ENCODE measurements at places on chromosomes 2 and 18.

- no peak for DNase-seq
These were observed 69.4 kb upstream of the SMAD2 start for GRCh38 chr18:47999801-48000248.

DNA sequence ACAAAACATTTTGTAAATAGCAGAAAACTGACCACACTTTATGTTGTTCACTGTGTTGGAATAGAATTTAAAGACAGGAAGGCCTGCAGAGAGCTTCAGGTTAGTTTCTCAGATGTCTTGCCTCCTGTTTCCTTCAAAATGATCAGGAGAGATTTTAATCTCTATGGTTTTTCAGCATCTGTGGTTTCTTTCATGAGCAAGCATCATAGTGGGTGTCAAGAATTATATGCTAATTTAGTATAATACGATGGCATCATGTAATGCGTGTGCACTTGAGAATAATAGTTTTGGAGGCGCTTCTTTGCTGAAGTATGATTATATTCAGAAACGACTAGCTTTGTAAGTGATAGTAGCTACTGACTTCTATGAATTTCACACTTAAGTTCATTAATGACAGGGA is 149.9 kb downstream of the PLCL1 start:
- no peak for DNase-seq

- no peak for DNase-seq
These were observed 48.6 kb downstream of the UGGT1 start for GRCh38 chr2:128139624-128140023.

DNA sequence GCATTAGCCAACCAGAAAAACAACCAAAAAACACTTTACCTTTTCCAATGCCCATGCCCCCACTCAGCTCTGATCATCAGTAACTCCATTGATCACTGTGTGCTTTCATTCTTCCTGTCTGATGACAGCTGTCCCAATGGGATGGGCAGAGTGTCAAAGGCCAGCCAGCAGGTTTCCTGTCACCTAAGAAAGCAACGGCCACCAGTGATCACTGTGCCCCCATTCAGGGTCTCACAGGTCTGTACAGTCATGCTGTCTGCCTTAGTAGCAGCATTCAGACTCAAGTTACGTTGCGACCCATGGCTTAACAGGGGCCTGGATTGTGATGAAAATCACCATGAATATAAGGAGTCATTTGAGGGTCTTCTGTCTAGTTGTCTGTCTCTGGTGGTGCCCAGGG is 184.5 kb downstream of the MGAT5 start:
- no peak for DNase-seq

DNA sequence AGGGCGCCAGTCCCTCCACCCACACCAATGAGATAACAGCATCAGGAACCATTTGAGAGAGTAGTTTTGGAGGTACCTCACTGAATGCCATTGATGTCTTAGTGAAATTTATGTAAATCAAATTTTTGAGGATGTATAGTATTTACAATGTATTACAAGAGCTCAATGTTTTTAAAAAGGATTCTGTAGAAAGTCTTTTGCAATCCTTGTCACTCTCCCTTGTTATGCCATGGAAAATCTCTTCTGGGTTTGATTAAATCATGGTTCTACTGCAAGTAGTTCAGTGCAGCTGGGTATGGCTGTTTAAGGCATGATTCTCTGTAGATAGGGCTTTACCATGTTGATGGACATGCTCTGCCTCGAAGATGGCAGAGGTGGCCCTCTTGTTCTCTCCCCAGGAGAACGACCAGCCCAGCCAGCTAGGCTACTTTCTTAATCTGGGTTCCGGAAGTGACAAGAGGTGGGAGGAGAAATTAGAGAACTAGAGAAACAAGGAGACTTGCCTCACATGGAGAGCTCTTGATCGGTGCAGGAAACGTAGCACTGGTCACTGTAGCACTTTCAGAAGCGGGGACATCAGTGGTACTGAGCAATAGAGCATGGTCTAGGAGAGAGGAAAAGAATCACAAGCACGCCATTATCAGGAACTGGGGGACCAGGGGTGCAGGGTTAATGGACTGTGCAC is 202.7 kb downstream of the CLIP4 start:
- DNase-seq: no peak

GRCh38 chr2:99571533-99571932 is 81.7 kb upstream of the REV1 start:
- no peak for DNase-seq

GRCh38 chr2:237097326-237097910 is 11.7 kb downstream of the COPS8 start:
- no peak for DNase-seq

GRCh38 chr2:213253162-213253561 is 31.1 kb upstream of the SPAG16 start:
- DNase-seq: no peak

- no peak for DNase-seq
These were observed 6.7 kb downstream of the GFPT1 start for GRCh38 chr2:69380072-69380917.

GRCh38 chr2:221555494-221555846 is 16.6 kb downstream of the EPHA4 start:
- DNase-seq: no peak

- no peak for DNase-seq
These were observed 7.1 kb downstream of the TIA1 start for GRCh38 chr2:70241340-70241739.

GRCh38 chr18:39481281-39481680 is 1915.7 kb upstream of the CELF4 start:
- no peak for DNase-seq

- DNase-seq: no peak
These were observed 99.2 kb downstream of the PTPRM start for GRCh38 chr18:7666195-7666776.

GRCh38 chr2:217836901-217837491 is 165.8 kb downstream of the TNS1 start:
- no peak for DNase-seq

- no peak for DNase-seq
These were observed 136.8 kb upstream of the EPHA4 start for GRCh38 chr2:221708902-221709301.

DNA sequence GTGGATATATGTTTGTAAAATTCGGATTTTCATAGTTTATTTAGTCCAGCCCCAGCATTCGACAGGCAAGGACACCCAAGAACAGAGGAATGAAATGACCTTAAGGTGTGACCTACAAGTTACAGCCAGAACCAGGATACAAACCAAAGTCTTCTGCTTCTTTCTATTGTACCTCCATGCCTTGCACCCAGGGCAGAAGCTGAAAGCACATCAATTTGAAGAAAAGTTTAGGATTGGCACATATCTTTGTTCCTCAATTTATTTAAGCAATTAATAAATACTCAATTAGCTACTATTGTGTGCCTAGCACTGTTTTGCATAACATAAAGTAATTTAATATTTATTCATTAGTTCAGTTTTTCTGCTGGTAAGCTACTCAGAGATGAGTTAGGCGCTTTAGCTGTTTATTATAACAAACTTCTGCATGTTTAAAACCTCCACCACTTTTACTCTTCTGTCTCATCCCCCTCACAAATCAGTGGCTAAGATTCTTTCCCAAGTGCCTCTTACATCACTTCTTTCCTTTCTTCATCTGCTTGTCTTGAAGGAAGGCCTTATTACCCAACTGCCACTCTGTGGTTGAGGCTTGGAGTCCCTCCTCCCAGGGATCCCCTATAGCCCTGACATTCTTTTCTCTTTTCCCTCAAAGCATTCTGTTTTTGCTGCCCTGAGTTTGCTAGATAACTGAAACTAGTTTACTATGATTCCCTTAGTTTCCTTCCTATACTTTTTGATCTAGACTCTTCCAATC is 37.1 kb upstream of the DARS1 start:
- DNase-seq: no peak

- DNase-seq: peak; percentile 5
These were observed 203.2 kb downstream of the SH3RF3 start for GRCh38 chr2:109331896-109332848.

DNA sequence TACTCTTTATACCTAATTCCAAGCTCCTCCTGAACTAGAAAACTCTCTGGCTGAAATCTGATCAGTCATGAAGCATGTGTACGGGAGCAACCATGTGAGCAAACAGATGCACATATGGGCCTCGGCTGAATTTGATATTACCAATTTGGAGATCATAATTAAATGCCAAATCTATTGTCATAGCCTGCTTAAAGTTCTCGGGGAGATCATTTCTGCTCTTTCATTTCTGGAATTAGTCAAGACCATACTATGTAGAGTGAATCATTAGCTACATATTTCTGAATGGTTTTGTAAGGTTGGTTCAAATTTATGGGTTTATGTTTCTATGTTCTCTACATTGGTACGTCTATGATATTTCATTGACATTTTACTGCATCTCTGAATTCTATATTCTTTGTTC is 205.5 kb downstream of the UBE2E3 start:
- no peak for DNase-seq

GRCh38 chr2:29423061-29423666 is 307.9 kb downstream of the CLIP4 start:
- no peak for DNase-seq

- DNase-seq: no peak
These were observed 385.2 kb downstream of the CDH7 start for GRCh38 chr18:66136039-66136438.

Data from CD4-positive, alpha-beta T cell treated with Interleukin-2 at 100 ng/mL for 4 hours (primary cell).